ENCODE measurements at places on chromosomes 5 and 9.

- DNase-seq, result no peak
Measured at GRCh38 chr5:170411100-170411499, 21.9 kb upstream of the KCNMB1 start.

GRCh38 chr5:143130613-143131305 is 272.7 kb downstream of the NR3C1 start:
- no peak for DNase-seq

GRCh38 chr9:98570663-98571440 is 137.9 kb downstream of the GABBR2 start:
- no peak for DNase-seq

- no peak for DNase-seq
Measured at GRCh38 chr9:33719581-33720374, 75.6 kb upstream of the PRSS3 start.

GRCh38 chr5:178416206-178416882 is 173.8 kb downstream of the COL23A1 start:
- no peak for DNase-seq

DNA sequence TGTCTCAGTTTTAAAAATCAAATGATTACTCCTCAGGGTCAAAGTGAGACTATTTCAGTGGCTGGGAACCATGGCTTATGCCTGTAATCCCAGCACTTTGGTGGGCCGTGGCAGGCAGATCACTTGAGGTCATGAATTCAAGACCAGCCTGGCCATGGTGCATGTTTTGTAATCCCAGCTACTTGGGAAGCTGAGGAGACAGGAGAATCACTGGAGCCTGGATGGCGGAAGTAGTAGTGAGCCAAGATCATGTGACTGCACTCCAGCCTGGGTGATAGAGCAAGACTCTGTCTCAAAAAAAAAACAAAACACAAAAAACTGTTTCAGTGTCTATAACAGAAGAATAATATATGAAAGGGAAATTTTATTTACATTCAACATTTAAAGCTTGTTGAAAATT is 182.9 kb downstream of the ARHGEF28 start:
- DNase-seq, result no peak

DNA sequence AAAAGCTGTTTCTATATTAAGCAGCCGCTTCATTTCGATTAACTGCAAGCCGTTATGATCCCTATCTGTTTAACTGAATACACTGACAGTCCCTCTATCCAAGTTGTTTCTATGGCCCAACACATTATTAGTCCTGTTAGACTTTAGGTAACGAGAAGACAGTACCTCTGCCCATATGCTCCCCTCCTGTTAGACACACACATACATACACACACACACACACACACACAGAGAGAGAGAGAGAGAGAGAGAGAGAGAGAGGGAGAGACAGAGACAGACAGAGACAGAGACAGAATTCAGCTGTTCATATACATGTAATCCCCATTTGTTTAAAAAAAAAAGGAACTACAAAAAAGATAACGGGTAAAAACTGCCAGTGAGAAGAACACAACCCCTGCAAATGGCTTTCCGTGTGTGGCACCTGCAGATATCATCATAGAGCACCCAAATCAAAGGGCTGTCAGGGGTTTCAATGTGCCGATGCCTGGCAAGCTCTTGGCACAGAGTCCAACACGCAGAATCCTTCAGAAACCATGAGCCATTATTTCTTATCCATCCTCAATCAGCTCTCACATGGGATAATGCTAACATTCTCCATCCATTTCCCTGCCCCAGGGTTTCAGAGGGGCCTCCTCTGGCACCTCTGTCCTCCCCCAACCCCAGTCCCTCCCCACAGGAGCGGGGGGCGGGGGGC is 144.0 kb downstream of the MYO10 start:
- no peak for DNase-seq

GRCh38 chr5:57662991-57663390 is 180.4 kb upstream of the ACTBL2 start:
- DNase-seq, result no peak

- no peak for DNase-seq
Measured at GRCh38 chr5:151611127-151611775, 20.1 kb upstream of the FAT2 start.

DNA sequence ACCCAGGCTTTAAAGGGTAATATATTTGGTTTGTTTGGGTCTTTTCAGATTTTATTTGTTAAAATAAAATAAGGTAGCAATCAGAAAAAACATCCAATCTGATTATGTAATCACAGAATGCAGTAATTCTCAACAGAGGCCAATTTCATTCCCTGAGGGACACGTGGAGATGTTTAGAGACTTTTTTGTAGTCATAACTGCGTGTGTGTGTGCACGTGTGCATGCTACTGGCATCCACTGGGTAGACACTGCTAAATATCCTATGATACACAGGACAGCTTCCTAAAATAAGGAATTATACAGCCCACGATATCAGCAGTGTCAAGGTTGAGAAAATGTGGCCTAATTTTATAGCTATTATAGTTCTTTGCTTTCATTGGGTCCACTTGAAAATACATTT is 180.8 kb upstream of the KLF9 start:
- no peak for DNase-seq

- no peak for DNase-seq
Measured at GRCh38 chr9:89368550-89368949, 50.2 kb downstream of the SECISBP2 start.

GRCh38 chr9:134475011-134475790 is 148.9 kb downstream of the RXRA start:
- DNase-seq, result peak; percentile 14

- DNase-seq, result no peak
Measured at GRCh38 chr5:39515881-39516280, 91.1 kb upstream of the DAB2 start.

- no peak for DNase-seq
Measured at GRCh38 chr9:103193992-103194391, 198.9 kb downstream of the CYLC2 start.

- DNase-seq, result no peak
Measured at GRCh38 chr9:37987467-37987981, 81.5 kb downstream of the SHB start.

GRCh38 chr9:117134826-117135500 is 279.9 kb downstream of the ASTN2 start:
- no peak for DNase-seq
